H1 (cell line): ENCODE measurements at places on chromosomes 3 and 15. TPM values are rescaled to one million over a fixed set of nuclear protein-coding genes. Genes with fewer than 3 reads are reported as not detected.

Gene STRIT1
- polyA plus RNA-seq = 0.15 TPM in 1 of 2 replicates, not detected in the other

Gene GPR27
- polyA plus RNA-seq = 10.7 and 11.3 TPM in 2 replicates

Gene KLHDC8B
- polyA plus RNA-seq = 20.9 and 21.3 TPM in 2 replicates

Gene SHF
- 13.1 and 16.0 TPM in 2 replicates for polyA plus RNA-seq

Gene XCR1
- polyA plus RNA-seq = 0.19 and 0.53 TPM in 2 replicates

Gene SLC6A1
- polyA plus RNA-seq = 0.35 and 0.63 TPM in 2 replicates

Gene SKIC8
- polyA plus RNA-seq = 42.3 and 77.7 TPM in 2 replicates
